CD14-positive monocyte (primary cell): ENCODE measurements at places on chromosomes 6 and 20. TPM values are rescaled to one million over a fixed set of nuclear protein-coding genes. Genes with fewer than 3 reads are reported as not detected.

RNF182 gene
- polyA plus RNA-seq, result not detected

KDM1B gene
- 24.1 TPM for polyA plus RNA-seq

SCUBE3 gene
- polyA plus RNA-seq, result not detected in 2 replicates

WFDC10A gene
- not detected for polyA plus RNA-seq

GTF2H4 gene
- 6.0 TPM for polyA plus RNA-seq
